ENCODE measurements at places on chromosomes 2 and 18. TPM values are rescaled to one million over a fixed set of nuclear protein-coding genes. Genes with fewer than 3 reads are reported as not detected.

FHOD3 gene
- total RNA-seq = not detected

CTDSP1 gene
- total RNA-seq = 68.2 TPM

TUBA3E gene
- total RNA-seq = not detected

ONECUT2 gene
- total RNA-seq = not detected

OR6B2 gene
- total RNA-seq = not detected

PSMG2 gene
- 106 TPM for total RNA-seq

MYL1 gene
- total RNA-seq = not detected

SESTD1 gene
- 1.9 TPM for total RNA-seq

STON1 gene
- total RNA-seq = 0.43 TPM

LONRF2 gene
- total RNA-seq = not detected

GALR1 gene
- not detected for total RNA-seq

CYP26B1 gene
- total RNA-seq = not detected

DNA sequence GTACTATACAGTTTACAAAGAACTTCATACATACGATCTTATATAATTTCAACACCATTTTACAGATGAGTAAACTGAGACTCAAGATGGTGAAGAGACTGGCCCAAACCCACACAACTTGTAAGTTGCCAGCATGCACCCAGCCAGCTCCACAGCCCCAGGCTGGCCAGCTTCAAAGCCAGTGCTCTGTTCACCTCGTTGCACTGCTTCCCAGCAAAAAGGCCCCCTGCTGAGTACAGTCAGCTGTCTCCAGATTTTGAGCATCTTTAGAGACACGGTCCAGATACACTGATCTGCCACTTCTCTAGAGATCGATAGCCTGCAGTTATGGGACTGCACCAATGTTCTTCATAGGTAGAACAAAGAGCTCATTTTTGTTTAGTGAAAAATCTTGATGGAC lies 257.2 kb upstream of the CHAC2 start:
- peak; percentile 8 for DNase-seq

DNA sequence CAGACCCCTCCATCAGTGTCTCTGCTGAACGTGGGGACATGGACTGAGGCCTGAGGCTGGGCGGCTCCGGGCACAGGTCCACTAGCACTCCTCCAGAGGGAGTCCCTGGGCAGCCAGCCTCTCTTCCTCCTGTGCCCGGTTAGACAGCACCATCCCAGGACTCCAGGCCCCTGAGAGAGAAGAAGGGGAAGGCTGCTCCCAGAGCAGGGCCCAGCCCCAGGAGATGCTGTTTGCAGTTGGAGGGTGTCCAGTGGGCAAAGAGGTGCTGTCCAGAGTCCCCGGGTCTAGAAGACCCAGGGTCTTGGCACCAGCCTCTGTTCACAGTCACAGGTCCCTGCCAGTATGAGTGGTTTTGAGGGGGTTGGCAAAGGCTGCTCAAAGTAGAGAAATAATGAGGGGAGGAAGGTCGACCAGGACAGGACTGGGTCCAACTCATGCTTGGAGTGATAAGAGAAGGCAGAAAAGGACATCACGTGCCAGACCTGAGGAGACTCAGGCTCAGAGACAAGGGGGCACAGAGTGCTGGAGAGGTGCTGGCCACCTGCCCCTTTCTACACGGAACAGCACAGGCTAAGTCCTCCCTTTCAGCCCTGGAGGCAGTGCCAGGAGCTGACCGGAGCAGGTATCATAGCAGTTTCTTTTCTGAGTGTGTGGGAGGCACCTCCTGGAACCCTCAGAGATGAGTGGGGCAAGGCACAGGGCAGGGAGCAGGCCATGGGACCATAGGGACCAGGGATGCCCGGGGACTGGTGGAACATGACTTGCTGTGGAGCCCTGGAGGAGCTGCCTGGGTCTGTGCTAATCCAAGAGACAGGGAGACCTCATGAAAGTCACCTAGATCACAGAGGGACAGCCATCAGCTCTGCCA lies 21.1 kb downstream of the CRACDL start:
- no peak for DNase-seq

DNA sequence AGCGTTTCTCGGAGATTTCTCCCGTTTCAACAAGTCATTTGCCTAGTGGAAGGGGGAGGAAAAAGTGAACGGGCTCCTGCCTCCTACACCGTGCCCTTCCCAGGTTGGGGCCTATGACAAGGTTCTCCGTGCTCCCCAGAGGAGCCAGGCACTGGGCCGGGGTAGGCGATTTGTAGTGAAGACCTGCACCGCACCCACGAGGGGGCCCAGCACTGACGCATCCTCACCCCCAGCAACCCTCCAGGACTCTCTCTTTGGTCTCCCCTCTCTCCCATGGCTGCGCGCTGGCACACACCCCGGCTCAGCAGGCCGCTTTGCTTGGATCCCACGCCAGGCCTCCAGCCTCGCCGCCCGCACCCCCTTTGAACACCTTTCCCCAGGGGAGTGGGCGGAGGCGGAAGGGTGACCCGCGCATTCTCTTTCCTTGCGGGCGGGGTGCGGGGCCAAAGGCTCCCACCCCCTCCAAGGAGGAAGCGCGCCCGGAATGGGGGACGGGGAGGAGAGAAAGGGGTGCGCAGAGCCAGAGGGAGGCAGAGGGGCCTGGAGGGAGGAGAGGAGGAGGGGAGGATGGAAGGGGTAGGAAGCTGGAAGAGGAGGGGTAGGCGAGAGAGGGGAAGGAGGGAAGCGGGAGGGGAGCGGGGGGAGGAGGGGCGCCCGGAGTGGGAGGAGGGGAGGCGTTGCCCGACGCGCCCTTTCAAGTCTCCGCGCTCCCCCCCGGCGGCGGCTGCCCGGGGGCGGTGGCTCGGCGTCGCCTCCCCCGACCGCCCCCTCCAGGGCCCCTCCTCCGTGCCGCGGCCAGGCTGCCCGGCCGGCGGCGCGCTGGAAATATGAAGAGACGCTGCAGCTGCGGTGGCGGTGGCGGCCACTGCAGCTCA lies at the start of gene APCDD1:
Gene APCDD1, plus strand, starts transcription at position 830 of the 875 bp plus-strand sequence. CDS start 347 bp downstream, outside the sequence.
- DNase-seq = peak; percentile 15

DNA sequence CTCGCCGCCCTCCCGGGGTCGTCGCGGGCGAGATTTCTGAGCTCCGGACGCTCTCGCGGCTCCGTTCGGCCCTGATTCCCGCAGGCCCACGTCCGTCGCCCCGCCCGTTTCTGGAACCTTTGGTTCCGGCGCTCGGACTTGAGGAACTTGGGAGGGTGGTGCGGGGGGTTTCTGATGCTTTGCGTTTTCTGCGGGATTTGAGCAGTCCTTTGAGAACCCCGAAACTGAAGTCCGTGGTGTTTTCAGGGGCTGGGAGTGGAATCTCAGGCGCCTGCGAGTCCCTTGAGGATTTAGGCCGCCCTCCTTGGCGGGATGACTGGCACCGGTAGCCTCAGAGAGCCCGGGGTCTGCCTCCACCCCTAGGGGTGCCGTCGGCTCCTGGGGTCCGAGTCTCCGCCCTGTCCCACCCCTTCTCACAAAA lies 336 bp downstream of the THNSL2 start:
- DNase-seq = no peak

GRCh38 chr2:236180831-236181453 lies 12.8 kb upstream of the GBX2 start:
- DNase-seq = peak; percentile 81

DNA sequence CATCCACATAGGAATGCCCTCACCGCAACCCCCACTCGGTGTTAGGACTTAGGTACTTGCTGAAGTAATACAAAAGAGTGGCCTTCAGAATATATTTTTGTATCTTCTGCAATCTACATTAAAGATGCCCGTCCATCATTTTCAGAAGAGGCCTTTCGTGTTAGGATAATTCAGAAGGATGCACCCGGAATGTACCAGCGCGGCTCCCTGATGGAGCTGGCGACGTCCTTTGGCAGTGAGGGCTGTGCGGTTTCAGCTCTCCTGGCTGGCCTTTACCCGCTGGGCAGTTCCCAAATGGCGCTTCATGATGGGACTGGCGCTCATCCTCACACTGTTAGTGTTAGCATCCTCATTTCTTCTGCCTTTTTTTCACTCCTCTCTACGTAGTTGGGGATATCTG lies 15.3 kb downstream of the TWIST2 start:
- no peak for DNase-seq

GRCh38 chr2:40279001-40279400 lies 172.9 kb downstream of the SLC8A1 start:
- no peak for DNase-seq

- DNase-seq = no peak
Observed at GRCh38 chr2:203988500-203989260, 52.1 kb downstream of the ICOS start.

DNA sequence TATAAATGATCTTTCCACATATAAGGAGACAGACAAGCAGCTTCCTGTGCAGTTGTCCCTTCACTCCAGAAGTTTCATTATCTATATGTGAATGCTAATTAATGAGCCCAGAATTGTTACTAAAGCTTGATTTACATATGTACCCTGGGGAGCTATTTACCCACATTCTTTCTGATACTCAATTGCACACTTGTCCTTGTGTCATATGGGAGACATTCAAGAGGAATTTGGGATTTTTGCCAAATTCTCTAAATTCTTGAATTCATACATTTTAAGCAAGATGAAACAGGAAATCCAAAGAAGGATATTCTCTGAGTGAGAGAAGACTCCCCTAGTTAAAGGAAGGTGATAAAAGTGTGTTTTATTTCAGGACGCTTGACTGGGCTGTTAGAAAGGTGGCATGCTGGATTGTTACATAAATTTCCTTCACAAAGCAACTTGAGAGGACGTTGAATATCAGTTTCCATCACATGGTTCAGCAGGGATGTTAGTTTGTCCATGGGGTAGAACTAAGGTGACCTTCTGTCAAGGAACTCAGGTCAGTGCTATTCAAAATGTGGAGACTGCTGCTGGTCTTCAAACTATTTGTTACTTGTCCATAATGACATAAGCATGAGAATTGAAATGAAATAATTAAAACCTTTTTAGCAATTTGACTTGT lies 368.2 kb downstream of the IRS1 start:
- DNase-seq = no peak

- no peak for DNase-seq
Observed at GRCh38 chr2:80058562-80058961, 246.0 kb downstream of the LRRTM1 start.

DNA sequence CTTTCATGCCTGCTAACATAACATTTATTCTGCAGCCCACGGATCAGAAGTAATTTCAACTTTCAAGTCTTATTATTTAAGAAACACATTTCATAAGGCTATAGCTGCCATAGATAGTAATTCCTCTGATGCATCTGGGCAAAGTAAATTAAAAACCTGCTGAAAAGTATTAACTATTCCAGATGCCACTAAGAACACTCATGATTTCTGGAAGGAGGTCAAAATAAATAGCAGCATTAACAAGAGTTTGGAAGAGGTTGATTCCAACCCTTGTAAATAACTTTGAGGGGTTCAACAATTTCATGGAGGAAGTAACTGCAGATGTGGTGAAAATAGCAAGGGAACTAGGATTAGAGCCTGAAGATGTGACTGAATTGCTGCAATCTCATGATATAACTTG lies 77.6 kb downstream of the CCDC148 start:
- no peak for DNase-seq

DNA sequence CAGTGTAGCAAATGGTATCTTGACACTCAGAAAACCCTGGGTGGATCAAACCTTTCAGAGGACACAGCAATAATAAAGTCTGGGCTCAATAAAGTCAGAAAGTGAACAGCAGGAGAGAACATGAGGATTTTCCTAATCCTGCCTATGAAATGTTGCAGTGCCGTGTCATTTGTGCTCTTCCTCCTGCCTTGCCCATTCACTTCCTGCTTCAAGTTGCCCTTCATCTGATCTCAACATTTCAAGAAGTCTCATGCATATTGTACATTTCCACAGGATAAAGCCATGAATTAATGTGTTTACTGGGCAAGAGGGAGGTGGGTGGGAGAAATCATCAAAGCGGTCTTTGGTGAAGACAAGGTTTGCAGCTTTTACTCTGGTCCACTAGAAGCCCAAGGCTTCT lies 51.1 kb upstream of the STPG4 start:
- no peak for DNase-seq

DNA sequence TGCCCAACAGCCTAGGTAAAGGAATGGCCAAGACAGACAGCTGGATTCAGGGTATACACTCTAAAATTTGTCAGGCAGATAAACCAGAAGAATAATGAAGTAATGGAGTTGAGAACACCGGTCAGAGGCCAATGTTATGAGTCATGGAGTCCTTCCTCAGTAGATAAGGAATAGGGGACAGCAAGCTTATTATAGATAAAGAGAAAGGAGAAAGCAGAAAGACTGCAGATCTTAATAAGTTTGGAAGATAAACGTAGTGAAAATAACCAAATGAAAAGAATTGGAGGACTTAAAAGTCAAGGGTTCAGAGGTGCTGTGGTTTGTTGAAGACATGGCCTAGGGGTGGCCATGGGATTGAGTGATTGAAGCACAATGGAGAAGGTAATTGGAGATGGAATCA lies 63.5 kb upstream of the NFE2L2 start:
- no peak for DNase-seq

DNA sequence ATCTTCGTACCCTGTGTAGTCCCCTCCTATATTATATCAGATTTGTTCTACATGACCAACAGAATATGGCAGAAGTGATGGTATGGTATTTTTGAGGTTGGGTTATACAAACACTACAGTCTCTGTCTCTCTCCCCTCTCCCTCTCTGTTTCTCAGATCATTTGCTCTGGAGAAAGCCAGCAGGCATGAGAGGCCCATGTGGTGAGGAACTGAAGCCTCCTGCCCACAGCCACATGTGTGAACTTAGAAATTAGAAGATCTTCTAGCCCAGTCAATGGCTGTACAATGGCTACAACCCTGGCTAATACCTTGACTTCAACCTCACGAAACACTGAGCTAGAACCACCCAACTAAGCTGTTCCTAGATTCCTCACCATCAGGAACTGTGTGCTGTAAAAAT lies 250.6 kb downstream of the SMAD2 start:
- no peak for DNase-seq

GRCh38 chr2:209391776-209392401 lies 32.0 kb upstream of the MAP2 start:
- DNase-seq = no peak

- no peak for DNase-seq
Observed at GRCh38 chr2:19632403-19632991, 269.3 kb downstream of the TTC32 start.

DNA sequence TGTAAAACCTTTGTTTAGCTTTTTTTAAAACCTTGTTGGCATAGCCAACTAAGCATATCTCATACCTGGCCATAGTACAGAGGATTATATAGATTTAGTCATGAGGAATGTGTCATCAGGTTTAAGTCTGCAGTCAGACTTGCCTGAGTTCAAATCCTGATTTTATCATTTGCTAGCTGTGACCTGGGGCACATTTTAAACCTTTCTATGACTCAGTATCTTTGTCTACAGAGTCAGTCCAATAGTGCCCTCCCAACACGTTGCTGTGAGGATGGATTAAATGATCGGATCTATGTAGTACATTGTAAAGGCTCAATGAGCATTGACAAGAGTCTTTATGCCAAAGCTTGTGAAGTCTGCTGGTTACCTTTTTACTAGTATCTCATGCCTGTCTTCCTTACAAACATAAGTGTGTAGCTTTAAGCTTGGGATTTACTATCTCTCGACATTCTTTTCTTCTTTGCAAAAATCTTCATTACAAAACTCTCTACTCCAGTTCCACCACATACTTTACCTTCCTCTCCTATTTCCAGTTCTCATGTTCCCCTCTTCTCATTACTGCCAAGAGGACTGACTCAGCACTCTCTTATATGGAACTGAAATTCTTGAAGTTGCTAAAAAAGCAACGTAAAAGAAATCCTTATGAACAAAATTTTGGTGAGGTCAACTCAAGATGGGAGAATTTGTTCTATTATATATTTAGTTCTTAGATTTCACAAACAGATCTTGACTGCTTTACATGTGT lies 68.1 kb upstream of the RBMS1 start:
- DNase-seq = no peak
